Activated CD4-positive, alpha-beta T cell treated with anti-CD3 and anti-CD28 coated beads, Interleukin-10, Interleukin-2, amounts not matched to agents 100 ng/mL and 50 ng/mL, durations not matched to agents 16 hours and 8 hours (primary cell): ENCODE measurements at places on chromosomes 2 and 18.

- no peak for DNase-seq
Measured at GRCh38 chr2:11560806-11561205, 27.0 kb downstream of the GREB1 start.

GRCh38 chr2:11242542-11243174 is 87.4 kb downstream of the SLC66A3 start:
- DNase-seq: no peak

DNA sequence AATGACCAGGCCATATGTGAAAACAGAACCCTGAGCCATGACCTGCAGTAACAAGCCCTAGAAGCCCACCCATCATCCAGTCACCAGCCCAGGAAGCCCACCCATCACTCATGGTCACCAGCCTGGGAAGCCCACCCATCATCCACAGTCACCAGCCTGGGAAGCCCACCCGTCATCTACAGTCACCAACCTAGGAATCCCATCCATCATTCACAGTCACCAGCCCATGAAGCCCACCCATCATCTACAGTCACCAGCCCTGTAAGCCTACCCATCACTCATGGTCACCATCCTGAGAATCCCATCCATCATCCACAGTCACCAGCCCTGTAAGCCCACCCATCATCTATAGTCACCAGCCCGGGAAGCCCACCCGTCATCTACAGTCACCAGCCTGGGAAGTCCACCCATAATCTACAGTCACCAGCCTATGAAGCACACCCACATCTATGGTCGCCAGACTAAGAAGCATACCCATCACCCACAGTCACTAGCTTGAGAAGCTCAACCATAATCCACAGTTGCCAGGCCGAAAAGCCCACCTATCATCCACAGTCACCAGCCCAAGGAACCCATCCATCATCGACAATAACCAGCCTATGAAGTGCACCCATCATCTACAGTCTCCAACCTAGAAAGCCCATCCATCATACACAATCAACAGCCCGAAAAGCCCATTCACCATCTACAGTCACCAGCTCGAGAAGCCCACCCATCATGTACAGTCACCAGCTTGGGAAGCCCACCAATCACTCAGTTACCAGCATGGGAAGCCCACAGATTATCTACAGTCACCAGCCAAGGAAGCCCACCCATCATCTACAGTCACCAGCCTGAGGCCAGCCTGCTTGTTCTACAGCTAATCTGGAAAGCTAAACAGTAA is 91.9 kb downstream of the TWIST2 start:
- no peak for DNase-seq

DNA sequence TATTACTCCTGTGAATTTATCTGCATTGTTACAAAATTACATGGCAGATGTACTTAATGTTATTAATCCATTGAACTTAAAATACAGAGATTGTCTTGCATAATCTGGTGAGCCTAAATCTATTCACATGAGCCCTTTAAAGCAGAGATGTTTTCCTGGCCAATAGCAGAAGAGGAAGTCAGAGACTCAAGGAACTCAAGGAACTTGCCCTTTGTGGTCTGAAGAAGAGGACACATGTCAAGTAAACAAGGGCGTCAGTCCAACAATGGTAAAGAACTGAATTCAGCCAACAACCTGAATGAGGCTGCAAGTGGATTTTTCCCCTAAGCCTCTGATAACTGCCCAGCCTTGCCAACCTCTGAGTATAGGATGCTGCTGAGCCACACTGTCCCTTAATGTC is 356.3 kb upstream of the PKDCC start:
- DNase-seq: no peak

DNA sequence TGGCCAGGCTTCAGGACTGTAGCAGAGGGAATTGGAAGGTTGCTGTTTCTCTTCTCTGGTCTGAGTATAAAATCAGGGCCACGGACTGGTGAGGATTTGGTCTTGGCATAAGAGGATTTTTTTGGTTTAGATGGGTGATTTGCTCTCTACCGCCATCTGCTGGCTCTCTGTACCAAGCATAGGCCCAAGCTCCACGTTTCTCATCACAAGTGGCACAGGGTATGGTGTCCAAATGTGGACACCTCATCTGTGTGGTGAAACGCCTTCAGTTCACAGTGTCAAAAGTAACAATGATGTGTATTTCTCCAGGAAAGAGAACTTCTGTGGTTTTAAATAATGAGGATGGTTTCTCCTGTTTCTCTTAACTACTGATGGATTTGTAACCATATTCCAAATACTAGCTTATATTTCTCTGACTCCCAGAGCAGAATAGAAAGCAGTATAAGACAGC is 115.1 kb downstream of the EML6 start:
- DNase-seq: peak; percentile 68

DNA sequence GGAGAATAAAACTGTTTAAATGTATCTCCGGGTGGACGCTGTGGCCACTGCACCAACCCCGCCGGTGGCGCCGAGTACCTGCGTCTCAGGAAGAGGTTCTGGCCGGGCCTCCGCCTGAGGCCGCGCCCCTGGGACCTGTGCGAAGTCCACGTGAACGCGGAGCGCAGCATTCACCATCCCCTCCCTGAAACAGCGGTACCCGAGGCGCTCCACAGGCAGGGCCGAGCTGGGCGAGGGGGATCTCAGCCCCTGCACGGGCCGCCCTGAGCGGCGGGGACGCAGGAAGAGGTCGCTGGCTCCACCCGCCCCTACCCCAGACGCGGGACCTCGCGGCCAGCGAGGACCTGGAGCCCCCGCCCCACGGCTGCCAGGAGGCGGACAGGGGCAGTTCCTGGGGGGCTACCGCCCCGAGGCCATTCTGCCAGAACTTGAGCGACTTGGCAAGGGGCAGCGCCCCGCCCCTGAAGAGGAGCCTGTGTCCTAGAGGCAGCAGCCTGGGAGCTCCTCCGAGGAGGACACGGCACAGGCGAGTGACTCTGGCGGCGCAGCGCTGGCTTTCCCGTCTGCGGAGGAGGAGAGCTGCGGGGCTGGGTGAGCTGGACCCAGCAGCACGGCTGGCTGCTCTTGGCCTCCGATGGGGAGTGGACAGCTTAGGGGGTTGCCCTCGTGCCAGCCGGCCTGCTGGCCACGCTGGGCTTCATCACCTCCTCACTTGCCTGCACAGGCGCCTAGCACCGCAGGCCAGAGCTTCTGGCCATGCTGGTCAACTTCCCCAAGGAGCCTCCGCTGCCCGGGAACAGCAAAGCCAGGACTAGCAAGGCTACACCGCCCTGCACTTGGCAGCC is 9.7 kb upstream of the TEKT4 start:
- DNase-seq: no peak

- no peak for DNase-seq
Measured at GRCh38 chr2:2219984-2220383, 111.1 kb downstream of the MYT1L start.

GRCh38 chr2:209663139-209663538 is 108.5 kb upstream of the UNC80 start:
- no peak for DNase-seq

DNA sequence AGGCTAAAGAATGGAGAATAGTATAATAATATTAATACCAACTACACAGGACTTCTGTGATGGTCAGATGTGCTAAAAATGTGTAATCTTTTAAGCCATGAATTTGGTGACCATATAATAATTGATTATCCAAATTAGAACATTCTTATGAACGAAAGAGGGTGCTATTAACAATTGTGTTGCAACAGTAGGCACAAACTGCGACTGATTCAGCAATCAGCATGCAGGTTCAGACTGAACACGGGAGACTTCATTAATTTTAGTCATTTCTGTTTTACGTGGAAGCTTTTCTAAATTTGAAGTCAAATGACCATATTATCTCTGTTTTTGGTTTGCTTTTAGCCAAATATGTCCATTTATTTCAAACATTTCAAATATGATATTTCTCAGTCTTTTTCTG is 54.6 kb upstream of the CHST9 start:
- no peak for DNase-seq

DNA sequence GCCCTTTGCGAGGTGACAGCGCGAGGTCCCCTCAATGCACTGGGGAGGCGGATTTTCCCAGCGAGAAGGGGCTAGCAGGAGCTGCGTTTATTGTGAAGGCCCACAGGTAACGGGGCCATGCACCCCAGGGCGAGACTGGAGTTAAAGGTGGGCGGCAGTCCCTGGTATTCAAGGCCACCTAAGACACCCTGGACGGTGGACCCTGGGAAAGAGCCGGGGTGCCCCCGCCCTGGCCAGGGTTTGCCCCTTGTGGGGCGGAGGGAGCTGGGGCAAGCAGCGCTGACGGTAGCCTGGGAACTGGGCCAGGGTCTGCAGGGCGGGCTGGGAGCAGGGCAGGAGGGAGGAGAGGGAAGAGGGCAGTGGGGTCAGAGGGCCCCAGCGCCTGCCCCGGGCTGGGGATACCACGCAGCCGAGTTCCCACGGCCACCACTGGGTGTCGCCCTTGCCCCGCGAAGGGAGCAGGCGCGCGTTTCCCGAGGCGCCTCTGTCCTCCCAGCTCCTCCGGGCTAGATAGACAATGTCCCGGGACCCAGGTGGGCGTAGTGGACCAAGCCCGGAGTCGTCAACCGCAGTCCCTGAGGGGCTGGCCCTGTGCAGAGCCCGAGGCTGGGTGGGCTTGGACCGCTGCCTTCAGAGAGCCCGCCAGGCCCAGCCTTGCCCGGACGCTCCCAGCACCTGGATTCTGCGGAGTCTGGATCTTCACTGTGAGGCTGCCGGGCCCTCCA is 80.2 kb downstream of the SMAD4 start:
- peak; percentile 73 for DNase-seq

GRCh38 chr2:76958749-76959148 is 563.4 kb downstream of the LRRTM4 start:
- DNase-seq: no peak

DNA sequence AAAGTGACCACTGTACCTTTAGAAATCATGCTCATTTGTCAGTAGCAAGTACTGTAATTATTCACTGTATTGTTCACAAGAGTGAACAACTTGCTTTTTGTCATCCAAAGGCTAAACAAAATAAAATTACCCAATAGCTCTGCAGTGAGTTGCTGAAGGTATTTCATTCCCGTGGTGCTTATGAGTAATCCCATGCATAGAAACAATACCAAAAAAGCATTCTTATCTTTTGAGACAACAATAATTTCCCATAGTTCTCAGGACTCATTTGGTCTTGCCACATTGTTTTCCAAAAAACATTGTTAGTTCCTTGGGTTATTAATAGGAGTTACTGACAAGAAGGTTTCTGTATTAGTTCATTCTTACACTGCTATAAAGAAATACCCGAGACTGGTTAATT is 503.2 kb upstream of the FAM98A start:
- no peak for DNase-seq

DNA sequence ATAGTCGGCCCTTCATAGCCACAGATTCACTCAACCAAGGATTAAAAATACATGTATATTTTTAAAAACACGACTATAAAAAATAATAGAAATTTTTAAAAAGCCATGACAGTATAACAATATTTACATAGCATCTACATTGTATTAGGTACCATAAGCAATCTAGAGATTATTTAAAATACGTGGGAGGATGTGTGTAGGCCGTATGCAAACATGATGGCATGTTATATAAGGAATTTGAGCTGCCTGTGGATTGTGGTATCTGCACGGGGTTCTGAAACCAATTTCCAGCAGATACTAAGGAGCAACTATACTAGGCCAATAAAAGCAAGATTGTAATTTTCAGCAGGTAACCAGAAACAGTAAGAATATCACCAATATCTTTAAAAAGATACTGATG is 5.9 kb downstream of the ORC4 start:
- DNase-seq: no peak

DNA sequence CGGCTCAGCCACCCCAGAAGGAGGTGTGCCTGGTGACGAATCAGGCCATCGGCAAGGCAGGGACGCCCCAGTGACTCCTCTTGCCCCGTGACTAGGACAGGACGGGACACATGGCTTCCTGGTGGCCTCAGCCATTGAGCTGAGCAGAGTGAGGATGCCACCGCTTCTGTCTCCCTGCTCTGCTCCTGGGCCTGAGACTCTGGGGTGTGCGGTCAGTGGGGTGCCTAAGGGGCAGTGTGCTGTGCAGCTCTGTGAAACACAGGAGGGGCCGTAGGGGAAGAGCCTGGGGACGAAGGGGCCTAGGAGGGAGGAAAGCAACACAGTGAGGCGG is 24.3 kb downstream of the IGFBP5 start:
- DNase-seq: no peak

DNA sequence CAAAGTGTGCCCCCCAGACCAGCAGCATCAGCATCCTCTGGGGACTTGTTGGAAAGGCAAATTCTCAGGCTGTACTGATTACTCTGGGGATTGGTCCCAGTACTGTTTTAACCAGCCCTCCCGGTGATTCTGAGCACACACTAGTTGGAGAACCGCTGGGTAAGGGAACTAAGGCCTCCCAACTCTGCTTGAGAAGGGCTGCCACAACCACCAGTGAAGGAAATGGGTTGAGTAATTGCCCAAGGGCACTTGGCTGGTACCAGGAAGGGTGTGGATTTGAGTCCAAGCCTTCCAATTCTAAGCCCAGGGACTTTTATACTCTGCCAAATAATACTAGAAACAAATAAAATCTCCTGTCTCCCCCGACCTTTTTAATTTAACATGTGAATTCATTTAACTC is 219.9 kb downstream of the SETBP1 start:
- DNase-seq: no peak

DNA sequence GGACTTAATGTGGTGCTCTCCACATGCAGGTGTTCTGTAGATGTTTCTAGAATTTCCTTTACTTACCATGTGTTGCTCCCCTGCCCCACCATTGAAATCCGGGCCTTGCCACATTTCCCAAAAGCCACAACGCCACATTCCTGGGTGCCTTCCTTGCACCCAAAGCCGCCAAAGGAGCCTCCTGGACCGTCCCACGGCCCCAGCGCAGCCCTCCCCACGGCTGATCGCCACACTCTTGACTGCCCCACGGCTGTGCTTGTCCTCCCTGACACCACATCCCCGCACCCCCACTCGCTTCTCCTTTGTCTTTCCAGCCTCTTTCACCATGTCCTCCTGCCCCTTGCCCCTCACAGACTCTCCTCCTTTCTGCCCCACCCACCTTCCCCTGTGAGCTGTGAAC is 40.2 kb upstream of the CHMP1B start:
- no peak for DNase-seq

DNA sequence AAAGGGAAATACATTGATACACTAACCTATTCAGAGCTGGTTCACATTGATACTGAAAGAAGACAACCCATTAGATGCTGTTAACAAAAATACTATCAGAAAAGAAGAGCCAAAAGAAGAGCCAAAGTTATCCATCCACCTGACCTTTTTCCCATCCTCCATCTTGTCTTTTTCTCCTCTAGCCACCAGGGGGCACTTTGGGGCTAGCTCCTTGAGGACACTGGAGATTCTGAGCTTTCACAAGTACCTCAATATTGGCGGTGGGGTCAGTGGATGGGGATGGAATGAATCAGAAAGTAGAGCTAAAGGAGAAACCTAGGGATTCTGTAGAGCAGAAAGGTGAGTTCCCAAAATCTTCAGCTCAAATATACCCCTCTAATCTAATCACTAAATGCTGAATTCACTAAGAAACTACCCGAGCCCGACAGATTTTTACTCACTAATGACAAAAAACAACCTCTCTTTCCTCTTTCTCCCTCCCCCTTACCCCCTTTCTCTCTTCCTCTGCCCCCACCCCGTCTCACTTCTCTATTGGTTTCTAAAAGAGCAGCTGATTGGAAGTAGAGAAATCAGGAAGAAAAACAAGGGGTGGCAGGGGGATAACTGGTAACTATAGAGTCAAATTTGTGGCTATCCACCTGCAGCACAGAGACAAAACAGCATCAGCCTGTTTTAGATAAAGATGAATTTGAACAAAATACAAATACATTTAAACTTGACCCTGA is 203.3 kb downstream of the TCF4 start:
- DNase-seq: peak; percentile 24

- no peak for DNase-seq
Measured at GRCh38 chr2:123514613-123515207, 510.4 kb upstream of the CNTNAP5 start.

GRCh38 chr18:46340716-46341115 is 236.5 kb downstream of the HAUS1 start:
- no peak for DNase-seq

GRCh38 chr2:66555501-66556324 is 120.8 kb downstream of the MEIS1 start:
- no peak for DNase-seq
